Head of caudate nucleus (tissue), 42 donors: ENCODE measurements at places on chromosomes 1 and 21.

DNA sequence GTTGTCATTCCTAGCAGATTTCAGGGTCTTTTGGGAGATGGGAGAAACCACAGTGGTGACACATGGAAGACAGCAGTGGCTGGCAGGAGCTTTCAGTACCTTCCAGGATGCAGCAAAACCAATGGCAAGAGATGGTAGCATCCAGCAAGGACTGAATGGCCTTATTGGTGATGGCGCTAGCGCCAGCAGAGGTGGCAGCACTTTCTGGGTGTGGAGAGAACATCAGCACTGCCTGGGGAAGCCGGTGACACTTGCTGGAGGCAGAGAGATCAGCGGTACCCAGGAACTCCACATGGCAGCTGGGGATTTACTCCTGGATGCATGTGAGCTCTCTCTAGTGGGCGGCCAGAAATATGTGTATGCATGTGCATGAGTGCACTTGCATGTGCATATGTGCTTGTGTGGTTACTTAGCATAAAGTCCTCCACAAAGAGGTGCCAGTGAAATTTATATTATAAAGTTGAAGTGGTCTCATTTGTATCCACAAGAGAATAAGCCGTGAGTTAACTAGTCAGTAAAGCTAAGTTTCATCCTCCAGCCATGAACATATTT lies 364.7 kb downstream of the LMX1A start:
- no peak for DNase-seq

DNA sequence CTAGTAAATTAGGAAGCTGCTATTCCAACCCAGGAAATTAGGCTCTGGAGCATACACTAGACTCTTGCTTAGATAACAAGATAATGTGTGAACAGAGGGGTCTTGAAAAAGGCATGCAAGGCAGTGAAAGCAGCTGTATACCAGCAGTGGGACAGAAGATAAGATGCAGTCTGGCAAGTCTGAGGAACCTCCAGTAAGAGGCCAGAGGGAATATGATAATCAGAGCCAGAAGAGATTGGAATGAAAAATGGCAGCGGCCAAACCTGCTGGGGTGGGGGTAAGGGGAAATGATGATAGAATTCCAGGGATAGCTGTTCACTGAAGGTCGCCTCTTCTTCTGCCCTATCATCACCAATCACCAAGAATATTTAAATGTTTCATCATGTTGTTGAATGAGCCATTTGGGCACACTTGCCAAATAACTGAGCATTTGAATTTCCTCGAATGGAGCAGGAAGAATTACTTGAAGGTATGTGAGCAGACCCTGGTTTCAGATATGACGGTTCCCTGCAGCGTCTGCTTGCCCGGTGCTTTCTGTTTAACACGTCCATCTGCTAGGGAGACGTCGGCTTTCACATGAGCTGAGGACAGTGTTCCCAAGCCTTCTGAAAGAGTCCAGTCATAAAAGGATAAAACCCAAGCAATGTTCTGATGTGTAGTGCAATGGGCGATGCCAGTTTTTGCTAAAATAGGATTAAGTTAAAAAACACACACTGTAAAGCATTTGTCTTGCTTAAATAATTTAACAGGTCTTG lies 173.3 kb downstream of the RWDD3 start:
- DNase-seq: no peak

DNA sequence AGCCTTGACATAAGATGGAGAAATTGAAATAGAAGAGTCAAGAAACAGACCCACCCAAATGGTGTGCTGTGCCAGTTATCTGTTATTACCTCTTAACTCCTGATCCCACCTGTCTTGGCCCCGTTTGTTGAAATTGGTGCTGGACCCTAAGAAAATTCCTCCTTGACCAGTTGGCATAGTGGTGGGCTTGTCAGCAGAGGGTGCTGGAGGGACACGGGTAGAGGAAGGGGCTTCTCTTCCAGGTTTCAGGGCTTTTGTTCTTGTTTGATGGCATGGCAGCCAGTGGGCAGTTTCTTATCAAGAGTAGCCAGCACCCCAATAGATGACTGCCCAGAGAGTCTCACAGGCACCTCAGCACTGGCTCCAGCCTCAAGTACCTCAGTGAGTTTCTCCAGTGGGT lies 51.6 kb downstream of the PCBP3 start:
- no peak for DNase-seq

DNA sequence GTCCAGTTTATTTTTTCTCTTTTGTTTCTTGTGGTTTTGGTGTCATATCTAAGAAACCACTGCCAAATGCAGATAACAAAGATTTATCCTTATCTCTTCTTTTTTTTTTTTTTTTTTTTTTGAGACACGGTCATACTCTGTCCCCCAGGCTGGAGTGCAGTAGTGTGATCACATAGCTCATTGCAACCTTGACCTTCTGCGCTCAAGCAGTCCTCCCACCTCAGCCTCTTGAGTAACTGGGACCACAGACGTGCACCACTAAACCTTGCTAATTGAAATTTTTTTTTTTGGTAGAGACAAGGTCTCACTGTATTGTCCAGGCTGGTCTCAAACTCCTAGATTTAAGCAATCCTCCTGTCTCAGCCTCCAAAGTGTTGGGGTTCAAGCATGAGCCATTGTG lies 8.9 kb downstream of the SLC66A1 start:
- DNase-seq: no peak

DNA sequence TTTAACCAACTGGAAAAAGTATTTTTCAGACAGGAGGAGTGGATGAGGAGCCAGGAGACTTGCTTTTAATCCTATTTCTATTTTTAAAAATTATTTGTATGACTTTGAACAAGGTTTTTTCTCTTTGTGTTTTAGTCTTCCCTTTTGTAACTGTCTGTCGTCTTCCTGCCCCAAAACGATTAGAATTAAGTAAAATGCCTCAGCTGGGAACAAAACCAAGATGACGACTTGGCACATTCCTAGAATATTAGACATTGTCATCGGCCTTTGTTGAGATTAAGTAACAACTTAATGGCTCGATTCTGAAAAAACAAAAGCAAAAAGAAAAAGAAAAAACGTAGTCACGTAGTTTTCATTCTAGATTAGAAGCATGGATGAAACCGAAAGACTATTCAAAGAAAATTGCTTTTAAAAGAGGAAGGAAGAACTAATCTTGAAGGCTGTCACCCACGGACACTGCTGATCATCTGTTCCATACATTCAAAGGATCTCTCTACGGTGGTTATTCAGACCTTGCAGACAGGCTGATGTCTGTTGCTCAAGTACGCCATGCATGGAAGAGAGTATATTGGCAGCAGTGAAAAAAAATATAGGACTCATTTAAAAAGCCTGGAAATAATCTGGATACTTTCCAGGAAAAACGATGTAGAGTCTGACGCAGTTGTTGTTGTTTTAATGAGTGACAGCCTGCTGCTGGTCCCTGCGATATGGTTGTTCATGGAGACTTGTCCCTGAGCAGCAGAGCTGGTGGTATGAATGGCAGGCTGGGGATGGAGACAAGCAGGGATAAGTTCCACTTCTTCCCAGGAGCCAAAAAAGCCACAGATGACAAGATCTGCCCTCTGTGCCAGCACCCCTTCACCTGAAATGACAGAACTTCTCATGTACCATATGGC lies 16.8 kb downstream of the GNG4 start:
- no peak for DNase-seq

GRCh38 chr1:24235921-24236788 lies 49.1 kb upstream of the IFNLR1 start:
- DNase-seq: no peak
